ENCODE measurements at places on chromosomes 11 and 22.

DNA sequence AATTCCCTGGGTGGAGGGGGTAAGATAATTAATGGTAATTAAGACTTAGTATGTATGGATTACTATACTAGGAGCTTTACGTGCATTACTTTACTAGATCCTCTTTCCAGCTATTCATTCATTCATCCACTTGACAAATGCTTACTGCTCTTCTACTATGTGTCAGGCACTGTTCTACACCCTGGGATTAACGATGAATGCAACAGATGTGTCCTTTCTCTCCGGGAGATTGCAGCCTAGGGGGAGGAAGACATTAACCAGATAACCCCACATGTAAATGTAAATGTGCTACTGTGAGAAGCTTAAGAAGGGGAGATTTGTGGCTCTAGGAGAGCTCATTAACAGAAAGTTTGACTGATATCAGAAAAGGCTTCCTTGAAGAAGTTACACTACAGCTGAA, 1.7 kb downstream of the ANKK1 start:
- no peak for DNase-seq

GRCh38 chr11:117219995-117220394, 11.9 kb downstream of the PCSK7 start:
- no peak for DNase-seq

DNA sequence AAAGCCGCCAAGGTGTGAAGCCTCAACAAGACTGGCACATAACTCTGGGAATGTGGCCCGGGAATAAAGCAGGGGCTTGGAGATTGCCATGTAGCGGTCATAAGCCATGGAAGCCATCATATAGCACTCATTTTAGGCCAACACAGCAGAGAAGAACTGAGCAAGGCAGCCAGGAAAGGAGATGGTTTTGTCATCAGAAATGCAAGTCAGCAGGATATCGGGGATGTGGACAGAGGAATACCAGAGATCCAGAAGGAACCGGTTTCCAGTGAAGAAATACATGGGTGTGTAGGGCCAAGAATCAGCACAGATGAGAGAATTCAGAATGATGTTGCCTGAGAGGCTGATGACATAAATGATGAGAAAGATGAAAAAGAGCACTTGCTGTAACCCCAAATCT, 3.0 kb upstream of the OR9G4 start:
- no peak for DNase-seq

- no peak for DNase-seq
Measured at GRCh38 chr11:92259861-92260260, 35.2 kb downstream of the FAT3 start.

DNA sequence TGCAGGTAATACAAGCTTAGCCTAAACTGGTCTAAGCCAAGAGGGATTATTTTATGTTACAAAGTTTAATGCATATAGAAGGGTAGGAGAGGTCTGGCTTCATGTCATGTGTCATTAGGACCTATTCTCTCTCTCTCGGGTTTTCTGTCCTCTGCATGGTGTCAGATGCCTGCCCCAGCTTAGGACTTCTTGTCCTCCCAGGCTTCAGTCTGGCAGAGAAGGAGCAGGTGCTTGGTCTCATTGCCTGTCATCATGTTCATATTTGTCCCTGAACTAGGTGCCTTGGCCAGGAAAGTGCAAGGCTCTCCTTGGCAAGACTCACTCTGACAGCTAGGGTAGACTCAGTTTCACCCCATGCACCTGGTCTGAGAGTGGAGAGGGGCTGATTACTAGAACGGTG, 126.3 kb downstream of the ADAMTS15 start:
- DNase-seq, result no peak

- DNase-seq, result peak; percentile 52
Measured at GRCh38 chr11:129960216-129961214, 42.1 kb downstream of the PRDM10 start.

- no peak for DNase-seq
Measured at GRCh38 chr11:115606498-115607220, 102.4 kb upstream of the CADM1 start.

DNA sequence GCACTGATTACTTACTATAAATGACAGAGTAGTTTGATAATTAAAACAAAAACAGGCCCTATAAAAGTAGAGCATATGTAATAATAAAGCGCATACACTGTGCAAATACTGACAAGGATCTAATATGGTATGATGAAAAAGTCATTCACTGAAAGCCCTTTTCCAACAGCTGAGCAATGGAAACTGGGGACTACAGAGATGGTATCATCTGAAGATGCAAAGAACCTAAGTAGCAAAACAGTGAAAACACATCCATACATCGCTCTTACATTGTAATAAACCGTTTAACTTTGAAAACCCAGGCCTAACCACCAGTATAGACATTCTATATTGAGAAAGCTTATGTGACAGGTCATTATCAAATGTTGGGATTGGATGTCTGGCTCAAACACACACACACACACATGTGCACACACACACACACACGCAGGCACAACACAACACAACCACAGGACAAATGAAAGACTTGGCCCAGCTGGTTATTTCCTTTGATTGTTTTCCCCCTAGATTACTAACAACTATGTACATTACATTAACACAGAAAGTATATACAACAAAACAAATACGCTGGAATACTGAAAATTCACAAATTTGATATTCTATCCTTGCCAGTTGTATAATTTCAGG, 119.5 kb downstream of the APOL5 start:
- no peak for DNase-seq

GRCh38 chr11:70863186-70863585, 389.2 kb downstream of the SHANK2 start:
- DNase-seq, result no peak

- DNase-seq, result no peak
Measured at GRCh38 chr11:66221726-66222236, 46.7 kb upstream of the RAB1B start.

DNA sequence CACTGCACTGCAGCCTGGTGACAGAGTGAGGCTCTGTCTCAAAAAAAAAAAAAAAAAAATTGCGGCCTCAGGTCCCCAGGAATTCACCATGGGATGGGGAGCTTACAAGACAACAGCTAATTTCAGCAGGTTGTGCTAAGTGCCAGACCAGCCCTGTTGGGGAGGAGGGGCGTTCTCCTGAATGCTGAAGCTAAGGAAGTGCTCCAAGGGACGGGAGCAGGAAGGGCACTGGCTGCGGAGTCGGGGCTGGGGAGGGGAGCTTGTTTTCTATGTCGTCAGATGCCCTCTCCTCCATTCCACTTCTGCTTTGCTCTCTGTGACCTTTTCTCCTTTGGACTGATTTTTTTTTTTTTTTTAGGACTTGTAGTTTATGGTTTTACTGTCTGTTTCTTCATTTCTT, 4.5 kb downstream of the ADAMTS15 start:
- DNase-seq, result no peak

DNA sequence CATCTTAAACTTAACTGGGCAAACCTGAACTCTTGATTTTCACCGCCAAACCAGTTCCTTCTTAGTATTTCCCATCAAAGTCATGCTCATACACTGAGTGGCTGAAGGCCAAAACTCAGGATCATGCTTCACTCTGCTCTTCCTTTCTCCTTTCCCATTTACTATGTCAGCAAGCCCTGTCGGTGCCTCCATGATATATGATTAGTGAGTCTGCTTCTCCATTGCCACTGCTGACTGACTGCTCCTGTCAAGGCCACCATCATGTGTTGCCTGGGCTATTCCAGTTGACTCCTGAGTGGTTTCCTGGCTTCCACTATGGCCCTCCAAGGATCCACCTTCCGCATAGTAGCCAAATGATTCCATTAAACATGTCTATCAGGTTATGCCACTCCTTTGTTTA, 42.8 kb upstream of the AMPD3 start:
- no peak for DNase-seq

- DNase-seq, result no peak
Measured at GRCh38 chr22:37163575-37164504, 14.1 kb upstream of the IL2RB start.

DNA sequence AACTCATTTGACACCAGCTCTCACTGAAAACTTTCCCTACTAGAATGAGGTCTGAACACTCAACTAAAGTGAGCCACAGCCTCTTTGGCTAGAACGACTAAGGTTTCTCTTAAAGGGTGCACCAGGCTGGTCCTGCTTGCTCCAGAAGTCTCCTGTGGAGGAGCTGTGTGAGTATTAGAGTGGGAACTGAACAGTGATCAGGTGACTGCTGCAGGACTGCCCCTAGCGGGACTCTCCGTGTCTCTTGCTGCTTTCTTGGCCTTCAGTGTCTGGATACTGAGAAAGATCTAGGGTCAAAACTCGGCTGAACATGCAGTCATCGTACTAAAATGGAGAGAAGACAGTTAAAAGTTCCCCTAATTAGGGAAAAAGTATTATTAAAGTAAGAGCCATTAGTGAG, 34.6 kb downstream of the FAM118A start:
- DNase-seq, result no peak

DNA sequence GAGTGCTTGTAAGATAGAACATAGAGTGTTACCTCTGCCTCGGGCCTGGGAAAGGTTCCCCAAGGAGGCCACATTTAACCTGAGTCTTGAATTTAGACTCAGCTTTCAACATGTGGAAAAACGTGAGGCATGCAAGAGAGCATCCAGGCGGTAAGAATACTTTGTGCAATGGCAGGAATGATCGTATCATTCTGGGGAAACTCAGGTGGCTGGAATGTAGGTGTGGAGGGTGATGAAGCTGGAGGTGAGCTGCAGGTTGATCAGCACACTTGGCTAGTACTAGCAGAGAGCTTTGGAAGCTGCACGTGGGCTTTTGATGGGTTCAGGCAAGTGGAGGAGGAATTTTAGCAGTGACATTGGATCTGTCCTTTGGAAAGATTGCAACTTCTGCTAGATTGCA, 270.3 kb upstream of the RAG2 start:
- no peak for DNase-seq

GRCh38 chr11:119461229-119461963, 38.4 kb upstream of the THY1 start:
- no peak for DNase-seq

DNA sequence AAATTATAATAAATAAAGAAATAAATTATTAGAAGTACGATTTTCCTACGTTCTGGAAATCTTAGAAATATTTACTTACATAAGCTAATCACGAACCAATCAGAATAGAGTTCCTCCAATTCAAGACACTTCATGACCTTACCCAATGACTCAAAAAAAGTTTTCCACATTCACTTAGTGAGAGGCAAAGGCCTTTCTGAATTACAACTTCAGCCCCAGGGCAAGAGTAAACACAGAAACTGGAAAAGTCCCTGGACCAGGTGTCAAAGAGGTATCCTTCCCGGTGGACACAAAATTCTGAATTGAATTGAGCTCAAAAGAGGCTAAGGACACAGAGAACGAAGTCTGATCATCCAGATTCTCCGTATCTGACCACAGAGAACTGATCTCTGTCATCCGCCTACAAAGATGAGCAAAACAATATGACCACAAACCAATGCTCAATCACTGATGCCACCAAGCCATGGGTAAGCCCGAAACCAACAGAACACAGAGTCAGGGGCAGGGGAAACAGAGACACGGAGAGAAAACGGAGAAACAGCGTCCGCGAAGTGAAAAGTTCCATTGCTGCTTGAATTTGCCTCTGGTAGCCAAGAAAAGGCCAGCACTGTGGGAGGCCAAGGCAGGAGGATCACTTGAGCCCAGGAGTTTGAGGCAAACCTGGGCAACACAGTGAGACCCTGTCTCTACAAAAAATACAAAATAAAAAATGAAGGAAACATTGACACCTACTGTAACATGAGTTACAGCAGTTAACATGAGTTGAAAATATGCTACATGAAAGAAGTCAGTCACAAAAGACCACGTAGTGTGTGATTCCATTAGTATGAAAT, 6.8 kb downstream of the BID start:
- DNase-seq, result no peak

DNA sequence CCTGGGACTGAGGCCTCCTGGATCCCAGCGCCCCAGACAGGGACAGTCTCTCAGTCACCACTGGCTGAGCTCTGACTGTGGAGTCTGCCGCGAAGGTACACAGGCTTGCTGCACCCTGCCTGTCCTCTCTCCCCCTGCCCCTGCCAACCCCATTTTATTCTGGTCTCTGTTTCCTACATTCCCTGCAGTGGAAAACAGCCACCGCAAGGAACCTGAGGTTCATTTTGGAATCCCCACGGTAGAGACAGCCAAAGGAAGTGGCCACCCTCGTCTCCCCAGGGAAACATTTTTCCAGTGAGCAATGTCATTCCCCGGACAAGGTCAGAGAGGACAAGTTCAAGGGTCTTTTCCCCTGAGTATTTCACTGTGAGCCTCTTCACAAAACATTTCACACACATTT, 56.6 kb downstream of the FBXO7 start:
- DNase-seq, result no peak

DNA sequence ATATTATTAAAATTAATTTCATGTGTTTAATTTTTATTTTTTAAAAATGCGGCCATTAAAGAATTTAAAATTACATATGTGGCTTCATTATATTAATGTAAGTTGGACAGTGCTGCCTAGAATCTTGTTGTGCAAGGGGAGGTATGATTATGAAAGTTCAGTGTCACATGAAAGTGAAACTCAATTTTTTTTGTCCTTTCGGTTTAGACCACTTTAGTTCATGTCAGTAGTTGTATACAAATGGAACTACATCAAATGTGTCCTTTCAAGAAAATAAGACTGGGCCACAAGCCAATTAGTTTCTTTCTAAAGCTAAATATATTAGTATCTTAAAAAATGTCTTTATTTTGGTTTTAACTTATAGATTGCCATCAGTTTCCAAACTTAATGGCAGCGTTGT, 35.7 kb downstream of the TBCEL start:
- no peak for DNase-seq

DNA sequence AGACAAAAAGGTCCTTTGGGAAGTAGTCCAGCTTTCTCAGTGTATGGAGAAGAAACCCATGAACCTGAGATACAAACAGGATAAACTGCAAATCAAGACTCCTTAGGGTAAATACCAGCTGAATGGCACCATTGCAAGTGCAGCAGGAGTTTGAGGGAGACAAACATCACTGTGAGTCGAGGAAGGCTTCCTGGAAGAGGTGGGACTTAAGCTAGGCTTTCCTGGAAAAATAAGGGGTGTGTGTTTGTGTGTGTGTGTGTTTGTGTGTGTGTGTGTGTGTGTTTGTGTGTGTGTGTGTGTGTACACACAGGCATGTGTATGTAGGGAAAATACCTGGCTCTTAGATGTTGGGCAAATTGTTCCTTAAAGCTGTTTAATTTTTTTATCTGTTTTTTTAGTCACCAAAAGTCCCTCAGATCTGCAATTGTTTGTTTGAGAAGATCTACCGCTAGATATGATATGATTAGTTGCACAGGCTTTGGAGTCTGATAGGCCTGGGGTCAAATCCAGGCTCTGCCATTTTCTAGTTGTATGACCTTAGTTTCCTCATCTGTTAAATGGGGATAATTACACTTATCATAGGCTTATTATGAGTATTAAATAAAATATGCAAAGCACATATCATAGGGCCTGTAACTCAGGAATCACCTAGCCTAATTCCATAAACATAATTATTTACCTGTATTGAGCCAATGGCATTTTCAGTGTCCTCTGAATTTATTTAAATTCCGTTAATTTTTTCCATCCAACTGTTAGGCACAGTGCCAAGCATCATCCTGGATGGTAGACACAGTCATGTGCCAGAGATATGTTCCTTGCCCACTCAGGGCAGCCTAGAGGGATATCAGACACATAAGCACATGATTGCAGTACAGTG, 85.6 kb upstream of the EED start:
- no peak for DNase-seq

- no peak for DNase-seq
Measured at GRCh38 chr11:75502138-75502537, 23.6 kb downstream of the GDPD5 start.

GRCh38 chr22:19798891-19799293, 38.3 kb downstream of the TBX1 start:
- no peak for DNase-seq
